WTC11 (cell line): ENCODE measurements at places on chromosomes 3 and 15. TPM values are rescaled to one million over a fixed set of nuclear protein-coding genes. Genes with fewer than 3 reads are reported as not detected.

DNA sequence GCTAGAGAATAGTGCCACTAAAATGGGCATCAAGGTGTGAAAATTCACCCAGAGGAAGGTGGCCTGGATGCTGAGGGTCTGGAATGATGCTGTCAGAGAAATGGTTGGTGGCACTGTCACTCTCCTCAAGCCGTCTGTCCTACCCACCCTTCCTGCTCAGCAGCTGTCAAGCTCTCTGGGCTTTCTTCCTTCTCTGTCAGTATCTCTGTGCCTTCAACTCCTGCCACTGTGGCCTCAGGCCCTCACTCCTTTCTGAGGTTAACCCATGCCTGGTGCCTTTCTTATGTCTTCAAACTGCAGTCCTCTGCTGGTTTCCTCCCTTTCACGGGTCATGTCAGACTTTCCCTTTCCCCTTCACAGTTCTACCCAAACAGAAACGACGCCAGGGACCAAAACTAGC, 4.4 kb downstream of the MYO5C start:
- peak overlapping the region; percentile 37; the same call in 1 of the 2 replicates for H3K27ac ChIP-seq
- H3K27me3 ChIP-seq: no peaks in the 10 kb centered on the region
- H3K36me3 ChIP-seq: peaks cover 27% of the 10 kb centered on the region
- H3K4me1 ChIP-seq: peaks cover 49% of the 10 kb centered on the region
- no peak overlapping the region for H3K4me3 ChIP-seq

DNA sequence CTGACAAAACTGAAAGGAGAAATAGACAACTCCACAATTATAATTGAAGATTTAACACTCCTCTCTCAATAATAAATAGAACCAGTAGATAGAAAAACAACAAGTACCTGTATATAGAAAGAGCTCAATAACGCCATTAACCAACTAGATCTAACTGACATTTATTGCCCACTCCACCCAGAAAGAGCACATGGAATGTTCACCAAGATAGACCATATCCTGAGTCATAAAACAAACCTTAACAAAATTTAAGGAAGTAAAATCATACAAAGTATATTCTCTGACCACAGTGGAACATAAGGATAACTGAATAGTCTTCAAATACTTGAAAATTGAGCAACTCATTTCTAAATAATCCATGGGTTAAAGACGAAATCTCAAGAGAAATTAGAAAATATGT, 25.1 kb downstream of the KBTBD12 start:
- H3K27me3 ChIP-seq: peaks cover 2% of the 10 kb centered on the region; the same call in 1 of the 2 replicates
- H3K27ac ChIP-seq: no peak overlapping the region
- H3K4me1 ChIP-seq: no peaks in the 10 kb centered on the region
- H3K4me3 ChIP-seq: no peak overlapping the region

The CTXN2 gene
- 0.07 to 0.16 TPM (median 0.07 TPM) in 3 replicates for total RNA-seq

The KBTBD8 gene
- 14.5 to 15.7 TPM (median 15.0 TPM) in 3 replicates for total RNA-seq

The KBTBD13 gene
- 0.05 TPM in 1 of 3 replicates, not detected in the others for total RNA-seq

GRCh38 chr15:23073890-23074646, 34.7 kb upstream of the TUBGCP5 start:
- no peak for DNase-seq
- H3K27ac ChIP-seq: no peak overlapping the region
- no peaks in the 10 kb centered on the region for H3K4me1 ChIP-seq
- H3K4me3 ChIP-seq: no peak overlapping the region
- no peaks in the 10 kb centered on the region for H3K27me3 ChIP-seq

The TTC23 gene
- total RNA-seq: 17.8 to 19.8 TPM (median 18.0 TPM) in 3 replicates

- peaks cover 3% of the 10 kb centered on the region; the same call in 1 of the 2 replicates for H3K36me3 ChIP-seq
- H3K4me3 ChIP-seq: peak overlapping the region; percentile 89
- H3K4me1 ChIP-seq: peaks cover 33% of the 10 kb centered on the region
- peak; percentile 29 for DNase-seq
- H3K27me3 ChIP-seq: peaks cover 49% of the 10 kb centered on the region
Observed at GRCh38 chr3:123028233-123028828, 768 bp upstream of the SEMA5B start.

DNA sequence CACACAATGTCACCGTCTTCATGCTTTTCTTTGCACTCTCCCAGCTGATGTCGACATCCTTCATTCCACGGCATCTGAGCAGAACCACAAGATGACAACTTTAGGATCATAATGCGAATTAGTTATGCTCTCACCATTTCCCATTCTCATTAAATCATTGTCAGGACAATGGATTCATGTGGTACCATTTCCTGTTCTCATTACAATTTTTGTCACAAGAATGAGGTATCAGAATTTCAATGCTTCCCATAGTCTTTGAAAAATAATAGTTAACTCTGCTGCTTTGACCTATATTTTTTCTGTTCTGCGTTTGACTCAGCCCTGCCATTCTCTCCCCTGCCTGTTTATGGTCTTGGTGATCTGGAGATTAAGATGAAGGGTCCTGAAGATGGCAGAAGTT, 175.7 kb upstream of the MDFIC2 start:
- peaks cover 43% of the 10 kb centered on the region for H3K4me1 ChIP-seq
- H3K36me3 ChIP-seq: 0 out of 2 replicates have a peak, but pooled peaks cover 2% of the 10 kb centered on the region
- DNase-seq: no peak
- H3K27ac ChIP-seq: peak overlapping the region; percentile 21
- no peak overlapping the region for H3K4me3 ChIP-seq

- no peaks in the 10 kb centered on the region for H3K36me3 ChIP-seq
- peak overlapping the region; percentile 39; the same call in 1 of the 2 replicates for H3K27ac ChIP-seq
- H3K27me3 ChIP-seq: no peaks in the 10 kb centered on the region
Observed at GRCh38 chr3:152302521-152303021, 33.8 kb downstream of the MBNL1 start.

- H3K27ac ChIP-seq: no peak overlapping the region
- DNase-seq: no peak
- peaks cover 48% of the 10 kb centered on the region for H3K4me1 ChIP-seq
- no peak overlapping the region for H3K4me3 ChIP-seq
- H3K36me3 ChIP-seq: no peaks in the 10 kb centered on the region
Observed at GRCh38 chr3:50525191-50525910, 21.9 kb upstream of the CACNA2D2 start.

DNA sequence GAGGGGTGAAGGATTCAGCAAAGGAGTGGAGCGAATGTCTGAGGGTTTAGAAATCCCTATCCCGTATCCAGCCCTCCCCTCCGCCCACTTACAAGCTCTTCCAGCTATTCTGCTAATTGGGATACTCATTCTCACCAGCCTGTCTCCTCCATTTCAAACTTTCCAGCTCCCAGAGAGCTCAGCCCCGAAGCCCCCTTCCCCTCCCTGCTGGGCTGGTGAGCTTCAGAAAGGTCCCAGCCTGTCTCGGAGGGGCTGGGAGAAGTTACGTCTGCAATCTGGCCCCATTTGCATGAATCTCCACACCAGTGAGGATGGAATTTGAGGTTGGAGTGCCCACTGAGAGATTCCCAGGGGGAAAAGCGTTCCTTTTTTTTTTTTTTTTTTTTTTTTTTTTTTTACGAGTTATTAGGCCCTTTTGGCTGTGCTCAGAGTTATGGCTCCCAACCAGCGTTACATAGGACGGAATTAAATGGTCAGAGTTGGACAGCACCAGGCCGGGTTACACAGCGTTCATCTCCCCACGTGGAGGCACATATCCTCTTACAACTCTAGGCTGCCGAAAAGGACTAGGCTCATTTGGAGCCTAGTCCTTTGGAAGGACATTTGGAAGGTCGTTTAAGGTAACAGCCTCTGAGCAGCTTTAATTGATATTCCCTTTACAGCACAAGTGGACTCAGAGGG, 34.6 kb downstream of the FGD5 start:
- H3K27ac ChIP-seq: peak overlapping the region; percentile 71
- no peaks in the 10 kb centered on the region; the same call in 1 of the 2 replicates for H3K27me3 ChIP-seq
- H3K4me1 ChIP-seq: peaks cover 28% of the 10 kb centered on the region

DNA sequence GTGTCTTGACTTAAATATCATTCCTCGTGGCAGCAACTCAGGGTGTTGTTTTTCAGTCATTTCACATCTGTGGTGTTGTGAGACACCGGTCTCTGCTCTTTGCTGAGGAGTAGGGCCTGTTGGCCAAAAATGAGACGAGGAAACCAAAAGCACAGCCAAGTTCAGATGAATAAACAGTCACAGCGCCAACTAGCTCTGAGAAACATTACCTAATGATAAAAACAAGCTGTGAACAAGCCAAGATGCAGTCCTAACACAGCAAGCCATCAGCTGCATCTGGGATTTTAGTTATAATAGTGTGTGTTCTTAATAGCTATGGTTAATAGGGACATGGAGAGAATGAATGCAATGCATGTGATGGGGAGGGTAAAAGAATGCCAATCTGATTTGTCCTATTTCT, 843.4 kb upstream of the DPPA4 start:
- H3K27ac ChIP-seq: no peak overlapping the region
- peaks cover 6% of the 10 kb centered on the region; the same call in 1 of the 2 replicates for H3K4me1 ChIP-seq
- H3K4me3 ChIP-seq: no peak overlapping the region

DNA sequence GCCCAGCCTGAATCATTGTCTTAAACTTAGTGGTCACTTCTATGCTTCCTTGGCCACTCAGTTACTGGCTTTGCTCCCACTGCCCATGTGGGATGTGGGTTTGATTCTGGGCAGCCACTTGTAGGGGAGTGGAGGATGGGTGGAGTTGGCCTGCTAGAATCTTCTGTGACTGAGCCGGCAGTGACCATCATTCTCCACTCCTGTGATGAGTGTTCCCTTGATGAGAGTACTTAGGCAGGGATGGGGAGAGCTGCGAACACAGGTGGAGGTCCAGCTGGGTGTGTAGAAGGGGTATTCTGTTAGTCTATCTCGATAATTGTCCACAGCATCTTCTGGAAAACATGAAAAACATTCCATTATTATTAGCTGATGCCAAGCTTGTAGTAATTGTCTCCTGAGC, 8.0 kb downstream of the TM6SF1 start:
- H3K27ac ChIP-seq: no peak overlapping the region
- H3K4me1 ChIP-seq: no peaks in the 10 kb centered on the region; the same call in 1 of the 2 replicates
- no peak overlapping the region for H3K4me3 ChIP-seq
- no peak for DNase-seq

DNA sequence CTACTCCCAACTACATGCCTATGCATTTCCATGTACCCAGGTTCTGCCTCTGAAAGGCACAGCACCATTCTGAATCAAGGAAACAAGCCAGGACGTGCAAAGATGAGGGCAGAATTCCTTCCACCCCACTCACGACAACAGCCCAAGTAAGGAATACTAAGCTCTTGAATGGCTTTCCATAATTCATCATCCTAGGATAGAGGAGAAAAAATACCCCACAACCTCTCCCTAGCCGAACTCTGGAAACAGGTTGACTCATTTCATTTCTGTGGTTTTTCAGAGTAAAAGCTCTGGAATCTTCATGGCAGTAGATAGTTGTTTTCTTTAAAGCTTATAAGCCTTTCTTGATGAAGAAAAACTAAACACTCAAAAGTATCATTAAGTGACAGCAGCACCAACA, 77.8 kb downstream of the PDZRN3 start:
- no peaks in the 10 kb centered on the region for H3K36me3 ChIP-seq
- DNase-seq: no peak
- no peak overlapping the region for H3K27ac ChIP-seq
- H3K27me3 ChIP-seq: no peaks in the 10 kb centered on the region

GRCh38 chr3:189117087-189117486, 54.7 kb upstream of the TPRG1 start:
- 0 out of 2 replicates have a peak, but pooled peaks cover 1% of the 10 kb centered on the region for H3K4me1 ChIP-seq
- no peaks in the 10 kb centered on the region; the same call in 1 of the 2 replicates for H3K27me3 ChIP-seq
- no peak overlapping the region for H3K4me3 ChIP-seq
- H3K36me3 ChIP-seq: peaks cover 17% of the 10 kb centered on the region
- no peak overlapping the region for H3K27ac ChIP-seq
- DNase-seq: no peak

The TTLL13 gene
- total RNA-seq: 0.18 to 0.76 TPM (median 0.48 TPM) in 3 replicates

- H3K4me1 ChIP-seq: peaks cover 12% of the 10 kb centered on the region
- no peaks in the 10 kb centered on the region for H3K27me3 ChIP-seq
- no peak overlapping the region for H3K4me3 ChIP-seq
- H3K36me3 ChIP-seq: no peaks in the 10 kb centered on the region
- DNase-seq: no peak
Observed at GRCh38 chr3:146646261-146646660, 41.1 kb upstream of the PLSCR5 start.

GRCh38 chr3:154122912-154123559, 1.8 kb downstream of the ARHGEF26 start:
- H3K36me3 ChIP-seq: peaks cover 11% of the 10 kb centered on the region
- H3K27me3 ChIP-seq: peaks cover 32% of the 10 kb centered on the region
- H3K4me3 ChIP-seq: peak overlapping the region; percentile 83
- no peak overlapping the region for H3K27ac ChIP-seq

- no peaks in the 10 kb centered on the region; the same call in 1 of the 2 replicates for H3K27me3 ChIP-seq
- peaks cover 6% of the 10 kb centered on the region for H3K4me1 ChIP-seq
- H3K27ac ChIP-seq: no peak overlapping the region
- no peak for DNase-seq
- H3K36me3 ChIP-seq: 0 out of 2 replicates have a peak, but pooled peaks cover 3% of the 10 kb centered on the region
- no peak overlapping the region for H3K4me3 ChIP-seq
Observed at GRCh38 chr3:23991306-23991682, 46.2 kb downstream of the NR1D2 start.

DNA sequence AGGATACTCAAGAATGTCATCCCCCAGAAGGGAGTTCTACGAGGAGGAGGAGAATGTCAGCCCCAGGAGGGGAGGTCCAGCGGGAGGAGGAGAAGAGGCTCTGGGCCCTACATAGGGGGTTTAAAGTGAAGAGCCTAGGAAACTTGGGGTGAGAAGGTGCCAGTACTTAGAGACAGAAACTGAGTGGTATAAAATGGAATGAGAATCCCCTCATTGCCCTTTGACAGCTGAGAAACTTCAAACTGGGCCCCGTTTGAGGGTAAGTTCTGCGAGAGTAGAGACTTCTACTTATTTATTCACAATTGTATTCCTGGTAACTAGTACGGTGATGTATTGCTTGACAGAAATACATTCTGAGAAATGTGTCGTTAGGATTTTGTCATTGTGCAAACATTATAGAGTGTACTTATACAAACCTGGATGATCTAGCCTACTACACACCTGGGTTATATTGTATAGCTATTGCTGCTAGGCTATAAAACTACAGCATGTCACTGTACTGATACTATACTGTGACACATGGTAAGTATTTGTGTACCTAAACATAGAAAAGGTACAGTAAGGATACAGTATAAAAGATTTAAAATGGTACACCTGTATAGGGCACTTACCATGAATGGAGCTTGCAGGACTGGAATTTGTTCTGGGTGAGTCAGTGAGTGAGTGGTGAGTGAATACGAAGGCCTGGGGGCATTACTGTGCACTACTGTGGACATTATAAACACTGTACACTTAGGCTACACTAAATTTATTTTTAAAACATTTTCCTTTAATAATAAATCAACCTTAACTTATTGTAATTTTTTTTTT, 62.0 kb downstream of the TSC22D2 start:
- H3K4me3 ChIP-seq: no peak overlapping the region
- no peaks in the 10 kb centered on the region for H3K36me3 ChIP-seq
- H3K4me1 ChIP-seq: peaks cover 23% of the 10 kb centered on the region

DNA sequence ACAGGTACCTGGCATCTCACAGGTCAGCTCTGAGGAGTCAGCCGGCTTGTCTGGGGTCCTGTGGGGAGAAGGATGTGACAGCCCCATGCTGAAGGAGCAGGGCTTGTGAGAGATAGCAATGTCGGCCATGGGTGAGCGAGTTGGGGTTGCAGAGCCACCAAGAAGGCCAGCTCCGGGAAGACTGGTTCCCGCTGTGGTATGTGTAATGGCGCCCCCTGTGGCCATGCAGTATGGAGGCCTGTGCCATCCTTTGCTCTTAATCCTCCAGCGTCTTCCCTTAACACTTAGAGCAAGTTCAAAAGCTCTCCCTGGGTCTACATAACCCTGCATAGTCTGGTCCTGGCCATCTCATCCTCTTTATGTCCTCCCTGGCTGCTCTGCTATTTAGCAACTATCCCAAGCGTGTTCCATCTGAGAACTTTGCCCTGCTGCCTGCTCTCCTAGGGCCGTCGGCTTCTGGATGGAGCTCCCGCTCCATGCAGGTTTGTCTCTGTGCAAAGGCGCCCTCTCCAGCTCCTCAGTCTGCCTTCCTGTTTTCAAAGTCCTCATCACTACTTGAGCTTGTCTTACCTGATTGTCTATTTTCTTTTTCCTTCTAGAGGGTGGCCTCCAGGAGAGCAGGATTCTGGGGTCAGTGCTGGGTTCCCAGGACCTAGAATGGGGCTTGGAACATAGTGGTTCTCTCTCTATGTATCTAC, 40.8 kb upstream of the IQCF6 start:
- H3K27ac ChIP-seq: no peak overlapping the region
- no peak overlapping the region for H3K4me3 ChIP-seq
- H3K36me3 ChIP-seq: peaks cover 3% of the 10 kb centered on the region; the same call in 1 of the 2 replicates
- peaks cover 13% of the 10 kb centered on the region for H3K27me3 ChIP-seq
- 0 out of 2 replicates have a peak, but pooled peaks cover 4% of the 10 kb centered on the region for H3K4me1 ChIP-seq
